ENCODE measurements at places on chromosomes 3 and 15. TPM values are rescaled to one million over a fixed set of nuclear protein-coding genes. Genes with fewer than 3 reads are reported as not detected.

- no peak for DNase-seq
- no peaks in the 10 kb centered on the region for H3K36me3 ChIP-seq
- no peak overlapping the region for H3K27ac ChIP-seq
- H3K27me3 ChIP-seq: no peaks in the 10 kb centered on the region
- no peak overlapping the region for H3K4me3 ChIP-seq
These were observed 509.0 kb upstream of the GOLIM4 start for GRCh38 chr3:168604767-168605166.

Gene RLBP1
- not detected for polyA plus RNA-seq

Gene ACTRT3
- 2.8 TPM for polyA plus RNA-seq

Gene CORO2B
- polyA plus RNA-seq: 70.2 TPM

DNA sequence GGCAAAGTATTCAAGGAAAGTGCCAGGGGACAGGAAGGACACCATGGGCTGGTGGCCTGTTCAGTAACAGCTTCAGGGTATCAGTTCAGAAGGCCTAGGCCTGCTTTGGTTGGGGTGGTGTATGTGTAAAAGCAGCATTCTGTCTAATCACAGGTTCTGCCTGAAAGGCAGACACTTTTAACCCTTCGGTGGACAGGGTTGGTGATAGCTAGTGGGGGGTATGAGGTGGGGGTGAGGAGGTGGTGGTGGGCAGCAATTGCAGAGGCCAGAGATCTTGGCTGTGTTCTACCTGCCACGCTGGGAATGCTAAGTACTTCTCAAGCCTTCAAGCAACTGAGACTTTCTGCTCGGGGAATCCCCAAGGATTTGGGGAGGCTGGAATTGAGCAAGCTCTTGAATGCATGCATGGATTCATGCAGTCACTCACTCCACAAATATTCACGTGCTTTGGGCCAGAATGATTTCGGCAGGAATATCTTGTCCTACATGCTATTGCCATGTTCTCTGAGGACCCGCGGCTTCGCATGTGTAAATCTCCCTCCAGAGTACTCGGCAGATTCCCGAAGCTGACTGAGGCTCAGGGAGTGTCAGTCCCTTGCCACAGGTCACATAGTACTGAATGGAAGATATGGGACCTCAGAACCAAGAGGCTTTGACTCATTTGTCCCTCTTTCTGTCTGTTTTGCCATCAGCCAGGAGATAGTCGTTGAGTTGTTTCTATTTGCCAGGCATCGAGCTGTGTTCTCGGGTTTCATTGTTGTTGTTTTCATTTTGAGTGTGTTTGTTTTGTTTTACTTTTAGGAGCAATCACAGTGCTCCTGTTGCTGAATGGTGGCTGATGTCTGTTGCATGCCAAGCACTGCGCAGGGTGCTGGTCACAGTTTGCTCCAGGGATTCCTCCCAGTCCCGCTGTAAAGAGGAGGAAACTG, 65.5 kb downstream of the SMAD3 start:
- H3K4me3 ChIP-seq: no peak overlapping the region
- H3K27ac ChIP-seq: peak overlapping the region; percentile 88
- H3K36me3 ChIP-seq: peaks cover 33% of the 10 kb centered on the region
- DNase-seq: no peak

- no peak overlapping the region for H3K4me3 ChIP-seq
- no peak for DNase-seq
- H3K4me1 ChIP-seq: peaks cover 8% of the 10 kb centered on the region
- H3K27ac ChIP-seq: no peak overlapping the region
These were observed 33.5 kb downstream of the TGFBR2 start for GRCh38 chr3:30639937-30640336.

DNA sequence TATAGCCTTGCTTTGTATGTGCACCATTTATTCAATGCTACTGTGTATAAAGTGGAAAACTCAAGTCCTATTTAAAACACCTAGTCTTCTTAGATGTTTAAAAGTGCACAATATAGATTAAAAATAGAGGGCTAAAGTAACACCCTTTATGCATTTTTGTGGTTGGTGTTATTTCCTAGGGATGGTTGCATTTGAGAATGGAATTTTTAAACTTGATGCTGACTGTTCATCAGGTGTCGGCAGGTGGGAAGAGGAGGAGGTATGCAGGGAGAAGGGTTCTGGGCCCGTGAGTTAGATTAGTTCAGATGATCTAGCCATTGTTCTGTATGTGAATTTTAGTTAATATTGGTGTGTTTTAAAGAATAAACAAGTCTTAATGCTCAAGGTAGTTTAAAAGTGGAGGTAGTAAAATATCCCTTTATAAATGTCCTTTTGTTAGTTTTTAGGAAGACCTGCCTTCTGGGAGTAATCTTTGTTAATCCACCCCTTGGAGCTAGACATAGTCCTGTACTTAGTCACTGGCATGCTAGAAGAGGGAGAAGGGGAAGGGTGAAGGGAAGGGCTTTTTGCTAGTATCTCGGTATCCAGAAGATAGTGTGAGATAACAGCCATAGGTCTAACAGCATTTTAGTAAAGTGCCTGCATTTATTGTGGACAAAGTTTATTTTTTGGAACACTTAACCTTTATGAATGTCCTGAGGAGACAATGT, 8.1 kb upstream of the SRPRB start:
- H3K4me3 ChIP-seq: no peak overlapping the region
- no peaks in the 10 kb centered on the region for H3K4me1 ChIP-seq
- H3K27me3 ChIP-seq: peaks cover 7% of the 10 kb centered on the region
- no peak for DNase-seq
- H3K36me3 ChIP-seq: no peaks in the 10 kb centered on the region
- no peak overlapping the region for H3K27ac ChIP-seq

DNA sequence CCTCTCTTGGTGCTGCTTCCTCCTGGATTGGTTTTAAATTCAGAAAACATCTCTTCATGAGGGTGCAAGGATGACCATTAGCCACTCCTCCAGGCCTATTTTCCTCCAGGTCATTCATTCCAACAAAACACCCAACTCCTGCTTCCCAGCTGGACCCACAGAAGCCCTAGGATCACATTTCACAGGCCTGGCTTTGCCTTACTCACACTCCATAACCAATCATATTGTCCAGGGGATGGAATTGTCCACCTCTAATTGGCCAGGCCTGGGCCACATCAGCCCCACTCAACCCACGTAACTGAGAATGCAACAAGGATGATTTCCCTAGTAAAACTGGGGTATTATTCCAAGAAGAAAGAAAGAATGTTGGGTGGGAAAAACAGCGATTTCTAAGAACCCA, 616.7 kb upstream of the SUCLG2 start:
- H3K4me3 ChIP-seq: no peak overlapping the region
- H3K4me1 ChIP-seq: no peaks in the 10 kb centered on the region
- H3K27ac ChIP-seq: no peak overlapping the region

Gene PLEKHO2
- 78.6 TPM for polyA plus RNA-seq

DNA sequence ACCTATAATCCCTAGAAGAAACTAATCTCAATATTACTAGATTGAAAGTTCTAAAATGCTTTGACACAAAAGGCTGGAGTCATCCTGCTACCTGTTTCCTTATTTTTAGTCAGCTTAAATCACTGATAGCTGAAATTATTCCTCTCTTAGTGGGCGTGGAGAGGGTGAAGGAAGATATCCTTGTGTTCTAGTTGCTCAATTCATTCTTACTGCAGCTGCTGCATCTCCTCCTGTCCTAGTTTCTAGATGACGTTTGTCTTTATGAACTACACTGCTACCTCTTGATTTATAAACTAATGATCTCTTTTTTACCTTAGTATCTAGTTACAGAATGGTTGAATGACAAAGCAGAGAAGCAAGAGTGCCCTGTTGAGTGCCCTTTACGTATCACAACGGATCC, 50.7 kb downstream of the SETD5 start:
- no peak for DNase-seq
- H3K27me3 ChIP-seq: no peaks in the 10 kb centered on the region
- H3K27ac ChIP-seq: no peak overlapping the region
- no peak overlapping the region for H3K4me3 ChIP-seq

DNA sequence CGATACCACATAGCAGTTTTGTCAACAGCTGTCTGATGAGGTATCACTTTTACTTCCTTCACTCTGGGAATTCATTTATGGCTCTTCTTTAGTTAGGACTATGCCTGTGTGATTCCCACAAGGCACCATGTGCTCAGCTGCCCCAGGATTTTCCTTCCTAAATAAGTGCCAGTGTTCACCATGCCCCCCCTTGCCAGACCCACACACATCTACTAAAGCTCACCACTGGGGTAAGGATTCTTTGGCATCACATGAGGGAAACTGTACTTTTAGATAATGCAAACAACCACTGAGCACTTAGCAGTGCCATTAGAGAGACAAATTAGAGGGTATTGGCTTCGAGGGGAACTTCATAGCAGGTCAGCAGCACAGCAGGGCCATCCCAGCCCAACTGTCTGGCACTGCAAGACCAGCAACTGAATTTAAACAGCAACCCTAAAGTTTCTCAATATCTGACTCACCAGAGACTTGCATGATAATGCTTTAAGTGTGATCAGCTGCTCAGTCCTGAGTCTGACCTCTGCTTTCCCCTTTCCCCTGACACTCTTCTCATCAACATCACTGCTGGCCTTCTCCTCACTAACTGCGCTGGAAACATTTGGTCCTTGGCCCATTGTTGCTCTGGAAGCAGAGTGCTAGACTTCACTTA, 114.3 kb downstream of the STAC start:
- peaks cover 9% of the 10 kb centered on the region for H3K4me1 ChIP-seq
- no peaks in the 10 kb centered on the region for H3K36me3 ChIP-seq
- H3K27me3 ChIP-seq: no peaks in the 10 kb centered on the region
- no peak overlapping the region for H3K4me3 ChIP-seq
- H3K27ac ChIP-seq: peak overlapping the region; percentile 69

GRCh38 chr3:73115806-73116205, 54.3 kb downstream of the EBLN2 start:
- H3K27me3 ChIP-seq: no peaks in the 10 kb centered on the region
- no peaks in the 10 kb centered on the region for H3K36me3 ChIP-seq
- DNase-seq: no peak
- no peaks in the 10 kb centered on the region for H3K4me1 ChIP-seq
- H3K4me3 ChIP-seq: no peak overlapping the region

DNA sequence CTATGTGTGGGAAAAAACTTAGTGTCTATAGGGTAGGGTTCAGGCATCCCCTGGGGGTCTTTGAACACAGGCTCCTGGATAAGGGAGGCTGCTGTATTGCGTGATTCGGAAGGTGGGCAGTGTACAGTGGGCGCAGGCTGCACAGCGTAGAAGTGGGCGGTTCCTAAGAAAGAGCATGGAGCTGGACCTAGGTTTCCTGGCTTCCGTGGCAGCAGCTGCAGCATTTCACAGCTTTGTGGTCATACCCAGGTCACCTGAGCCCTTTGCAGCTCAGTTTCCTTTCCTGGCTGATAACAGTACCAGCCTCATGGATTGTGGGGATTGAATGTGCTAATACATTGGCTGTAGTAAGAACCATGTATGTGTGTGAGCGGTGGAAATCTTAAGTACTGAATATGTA, 22.2 kb downstream of the CFAP100 start:
- peaks cover 16% of the 10 kb centered on the region for H3K27me3 ChIP-seq
- H3K4me3 ChIP-seq: no peak overlapping the region
- no peak overlapping the region for H3K27ac ChIP-seq
- no peak for DNase-seq
- H3K4me1 ChIP-seq: no peaks in the 10 kb centered on the region

Gene TTC21A
- 1.8 TPM for polyA plus RNA-seq

- no peak overlapping the region for H3K27ac ChIP-seq
- no peak for DNase-seq
- no peaks in the 10 kb centered on the region for H3K4me1 ChIP-seq
- no peaks in the 10 kb centered on the region for H3K27me3 ChIP-seq
- no peak overlapping the region for H3K4me3 ChIP-seq
These were observed 12.1 kb downstream of the CHRNA7 start for GRCh38 chr15:32042269-32042972.

Gene PIGZ
- polyA plus RNA-seq: 1.5 TPM

Gene RBPMS2
- 1.1 TPM for polyA plus RNA-seq

Gene CSPG4
- polyA plus RNA-seq: 14.5 TPM

GRCh38 chr15:65332391-65333147, 28.1 kb downstream of the RNU5B-1 start:
- no peaks in the 10 kb centered on the region for H3K36me3 ChIP-seq
- H3K27ac ChIP-seq: no peak overlapping the region
- DNase-seq: no peak
- peaks cover 5% of the 10 kb centered on the region for H3K27me3 ChIP-seq

- no peak overlapping the region for H3K27ac ChIP-seq
- H3K36me3 ChIP-seq: no peaks in the 10 kb centered on the region
- H3K27me3 ChIP-seq: no peaks in the 10 kb centered on the region
- no peak overlapping the region for H3K4me3 ChIP-seq
These were observed 295.7 kb upstream of the TMCO5A start for GRCh38 chr15:37638691-37639090.

DNA sequence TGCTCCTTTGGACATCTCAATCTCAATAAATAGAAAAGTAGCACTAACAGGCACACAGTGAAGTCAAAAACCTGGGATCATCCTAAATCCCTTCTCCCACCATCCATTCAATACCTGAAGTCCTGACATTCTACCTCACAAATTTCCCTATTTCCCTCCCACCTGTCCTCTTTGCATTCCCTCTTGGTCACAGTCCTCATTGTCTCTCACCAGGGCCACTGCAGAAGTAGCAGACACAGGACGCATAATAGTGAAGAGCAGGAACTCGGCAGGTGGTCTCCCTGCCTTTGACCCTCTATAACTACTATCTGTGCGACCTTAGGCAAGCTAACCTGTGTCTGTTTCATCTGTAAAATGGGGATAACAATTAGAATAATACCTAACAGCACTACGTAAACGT, 2.3 kb downstream of the THOC7 start:
- no peak overlapping the region for H3K4me3 ChIP-seq
- H3K4me1 ChIP-seq: no peaks in the 10 kb centered on the region
- DNase-seq: no peak
- H3K27ac ChIP-seq: no peak overlapping the region
- no peaks in the 10 kb centered on the region for H3K36me3 ChIP-seq

Gene ADAMTS7
- polyA plus RNA-seq: 1.8 TPM

DNA sequence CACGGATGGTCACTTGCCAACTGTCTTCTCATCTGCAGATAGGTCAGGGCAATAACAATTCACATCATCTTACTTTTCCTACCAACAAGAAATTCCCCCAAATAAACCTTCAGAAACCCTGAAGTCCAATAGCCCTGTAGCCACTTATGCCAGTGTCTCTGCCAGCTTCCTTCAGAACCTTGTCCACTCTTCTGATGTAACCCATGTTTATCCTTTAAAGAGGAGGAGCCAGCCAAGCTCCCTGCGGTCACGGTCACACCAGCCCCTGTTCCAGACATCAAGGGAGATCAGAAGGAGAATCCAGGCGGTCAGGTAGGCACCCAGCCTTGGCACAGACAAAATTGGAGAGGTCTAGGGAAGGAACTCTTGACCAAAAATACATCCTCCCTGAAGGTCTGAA, 23.7 kb downstream of the SLC24A1 start:
- no peak overlapping the region for H3K27ac ChIP-seq
- no peaks in the 10 kb centered on the region for H3K27me3 ChIP-seq
- H3K36me3 ChIP-seq: no peaks in the 10 kb centered on the region
- no peak overlapping the region for H3K4me3 ChIP-seq
- no peaks in the 10 kb centered on the region for H3K4me1 ChIP-seq

GRCh38 chr3:54970895-54971294, 43.0 kb upstream of the LRTM1 start:
- H3K4me3 ChIP-seq: no peak overlapping the region
- H3K27ac ChIP-seq: no peak overlapping the region
- peaks cover 21% of the 10 kb centered on the region for H3K4me1 ChIP-seq
- peak; percentile 57 for DNase-seq
- no peaks in the 10 kb centered on the region for H3K27me3 ChIP-seq
- no peaks in the 10 kb centered on the region for H3K36me3 ChIP-seq

Gene FOXL2NB
- 0.03 TPM for polyA plus RNA-seq

Gene FETUB
- polyA plus RNA-seq: not detected

Measured in fibroblast of lung (primary cell).